ENCODE measurements at places on chromosomes 1 and 21.

DNA sequence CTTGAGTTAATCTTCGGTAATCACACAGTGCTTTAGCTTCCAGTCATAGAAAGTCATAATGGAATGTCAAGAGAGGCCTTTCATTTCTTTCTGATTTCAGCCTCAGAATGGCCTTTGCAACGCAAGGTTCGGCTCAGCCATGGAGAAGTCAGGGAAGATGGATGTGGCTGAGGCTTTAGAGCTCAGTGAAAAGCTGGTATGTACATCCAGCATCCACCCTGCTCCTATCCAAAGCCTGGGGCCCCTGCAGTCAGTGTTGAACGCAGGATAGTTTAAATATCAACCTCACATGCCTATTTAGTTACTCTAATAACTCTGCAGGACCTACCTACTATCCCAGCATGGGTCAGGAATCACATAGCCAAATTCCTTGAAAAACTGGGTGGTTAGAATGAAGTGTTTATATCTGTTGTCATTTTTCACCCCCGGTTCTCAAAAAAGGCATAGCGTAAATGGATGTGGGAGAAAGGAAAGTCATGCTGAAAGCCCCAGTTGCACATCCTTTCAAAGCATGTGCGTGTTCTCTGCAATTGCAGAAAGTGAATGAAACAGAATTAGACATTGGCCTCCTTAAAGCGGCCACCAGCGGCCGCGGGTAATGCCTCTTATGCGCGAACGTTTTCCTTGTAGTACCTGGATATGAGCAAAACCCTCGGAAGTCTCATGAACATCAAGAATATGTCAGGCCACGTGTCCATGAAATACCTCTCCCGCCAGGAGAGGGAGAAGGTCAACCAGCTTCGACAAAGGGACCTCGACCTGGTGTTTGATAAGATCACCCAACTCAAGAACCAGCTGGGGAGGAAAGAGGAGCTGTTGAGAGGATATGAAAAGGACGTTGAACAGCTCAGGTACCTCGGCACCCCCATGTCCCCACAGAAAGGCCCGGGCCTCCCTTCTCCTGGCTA is 28.8 kb upstream of the EFHD2 start:
- no peak for DNase-seq

DNA sequence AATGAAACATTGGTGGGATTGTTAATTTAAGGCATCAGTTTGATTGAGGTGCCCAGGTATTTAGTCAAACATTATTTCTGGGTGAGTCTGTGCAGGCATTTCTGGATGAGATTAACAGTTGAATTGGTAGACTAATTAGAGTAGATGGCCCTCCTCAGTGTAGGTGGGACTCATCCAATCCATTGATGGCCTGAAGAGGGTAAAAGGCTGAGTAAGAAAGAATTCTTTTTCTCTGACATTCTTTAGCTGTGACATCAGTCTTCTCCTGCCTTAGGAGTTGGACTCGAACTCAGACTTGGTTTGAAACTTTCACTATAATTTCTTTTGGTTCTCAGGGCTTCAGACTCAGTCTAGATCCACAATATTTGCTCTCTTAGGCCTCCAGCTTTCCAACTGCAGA is 59.6 kb upstream of the ADAMTS5 start:
- no peak for DNase-seq

- no peak for DNase-seq
These were observed 62.5 kb upstream of the TNFSF4 start for GRCh38 chr1:173269490-173270230.

DNA sequence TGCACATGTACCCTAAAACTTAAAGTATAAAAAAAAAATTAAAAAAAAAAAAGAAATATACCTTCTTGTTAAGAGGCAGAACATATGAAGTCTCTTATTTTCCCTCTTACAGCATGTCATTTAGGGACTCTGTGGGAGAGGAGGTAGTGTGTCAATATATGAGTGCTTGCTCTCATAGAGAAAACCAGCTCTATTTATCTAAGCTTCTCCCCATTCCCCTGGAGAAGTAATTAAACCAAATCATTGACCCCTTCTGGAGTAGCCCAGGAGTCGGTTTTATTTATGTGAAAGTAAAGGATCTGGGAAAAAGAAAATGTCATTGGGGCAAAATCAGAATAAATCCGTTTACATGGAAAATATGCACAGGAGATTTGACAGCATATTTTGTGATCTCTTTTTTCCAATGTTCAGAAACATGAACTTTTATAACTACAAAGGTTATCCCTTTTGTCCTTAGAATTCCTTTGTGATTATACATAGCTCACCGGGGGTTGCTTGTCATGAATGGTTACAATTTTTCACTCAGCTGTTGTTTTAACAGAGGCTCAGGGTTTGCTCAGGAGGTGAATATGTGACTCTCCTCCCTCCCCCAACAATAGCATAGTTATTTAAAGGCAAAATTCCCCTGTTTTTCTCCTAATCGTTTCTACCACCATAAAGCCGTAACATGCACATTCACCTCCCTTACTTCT is 114.5 kb upstream of the C1orf21 start:
- no peak for DNase-seq

DNA sequence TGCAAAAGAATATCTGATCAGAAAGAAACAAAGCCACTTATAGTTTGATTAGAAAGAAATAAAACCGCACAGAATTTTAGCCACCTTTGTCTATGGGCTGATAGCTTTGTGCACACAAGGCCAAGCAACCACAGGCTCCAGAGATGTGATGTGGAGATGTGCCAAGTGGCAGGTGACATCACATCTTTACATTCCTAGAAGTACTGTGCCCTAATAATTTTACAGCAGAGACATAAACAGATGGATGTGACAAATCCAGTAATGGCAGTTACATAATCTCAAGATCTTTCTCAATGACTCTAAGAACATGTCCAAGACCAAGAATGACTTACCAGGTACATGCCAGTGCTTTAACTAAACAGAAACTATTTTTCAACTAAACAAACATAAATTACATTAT is 159.5 kb downstream of the LTN1 start:
- DNase-seq, result no peak

GRCh38 chr1:145690587-145691558 is 16.3 kb downstream of the PDZK1 start:
- DNase-seq, result no peak

- no peak for DNase-seq
These were observed 19.5 kb downstream of the INKA2 start for GRCh38 chr1:111719674-111720132.

- DNase-seq, result no peak
These were observed 18.8 kb downstream of the SLC1A7 start for GRCh38 chr1:53123453-53124140.

DNA sequence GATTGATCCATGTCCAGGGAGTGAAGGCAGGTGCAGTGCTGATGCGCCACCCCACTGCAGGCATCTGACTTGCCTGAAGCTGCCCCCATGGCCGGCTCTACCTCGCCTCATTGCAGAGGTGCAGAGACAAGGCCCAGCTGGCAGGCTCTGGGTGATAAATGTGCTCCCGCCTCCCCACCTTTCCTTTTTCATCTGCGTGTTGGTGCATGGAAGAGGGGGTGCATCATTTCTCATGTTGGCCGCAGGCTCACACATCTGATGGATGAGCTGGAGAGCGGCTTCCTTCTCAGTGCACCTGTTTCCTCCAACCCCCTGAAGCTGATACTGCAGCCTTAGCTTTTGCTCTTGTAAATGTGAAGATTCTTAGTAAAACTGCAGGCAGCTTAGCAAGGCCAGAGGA is 306.0 kb upstream of the KAZN start:
- no peak for DNase-seq

- no peak for DNase-seq
These were observed 282.7 kb downstream of the BACH1 start for GRCh38 chr21:29581393-29581792.

- DNase-seq, result no peak
These were observed 32.5 kb downstream of the RGS13 start for GRCh38 chr1:192668409-192668983.

DNA sequence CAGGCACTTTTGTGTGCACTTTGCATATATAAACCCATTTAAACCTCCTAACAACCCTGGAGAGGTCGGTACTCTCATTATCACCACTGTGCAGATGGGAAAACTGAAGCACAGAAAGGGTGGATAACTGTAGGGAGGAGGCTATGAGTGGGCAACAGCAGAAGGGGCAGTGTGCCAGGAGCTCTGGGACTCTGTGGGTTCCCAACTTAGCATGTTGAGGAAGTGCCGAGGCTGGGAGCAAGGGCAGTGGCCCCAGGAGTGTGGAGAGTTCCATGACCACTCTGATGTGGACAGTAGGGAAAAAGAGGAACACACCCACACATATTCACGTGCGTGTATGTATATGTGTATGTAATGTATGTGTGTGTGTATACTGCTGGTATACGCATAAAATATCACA is 25.7 kb upstream of the KCNC4 start:
- no peak for DNase-seq

- DNase-seq, result no peak
These were observed 47.1 kb upstream of the PLA2G2C start for GRCh38 chr1:20233394-20233793.

- DNase-seq, result no peak
These were observed 39.3 kb downstream of the MTARC1 start for GRCh38 chr1:220825819-220826551.

- no peak for DNase-seq
These were observed 387.8 kb downstream of the OMA1 start for GRCh38 chr1:58158506-58159433.

GRCh38 chr1:18233176-18233864 is 125.7 kb downstream of the IGSF21 start:
- no peak for DNase-seq

GRCh38 chr1:203628201-203629015 is 1.8 kb downstream of the ATP2B4 start:
- DNase-seq, result no peak

Data from NCI-H187 (cell line).